ENCODE measurements at places on chromosomes 5 and 9. TPM values are rescaled to one million over a fixed set of nuclear protein-coding genes. Genes with fewer than 3 reads are reported as not detected.

DNA sequence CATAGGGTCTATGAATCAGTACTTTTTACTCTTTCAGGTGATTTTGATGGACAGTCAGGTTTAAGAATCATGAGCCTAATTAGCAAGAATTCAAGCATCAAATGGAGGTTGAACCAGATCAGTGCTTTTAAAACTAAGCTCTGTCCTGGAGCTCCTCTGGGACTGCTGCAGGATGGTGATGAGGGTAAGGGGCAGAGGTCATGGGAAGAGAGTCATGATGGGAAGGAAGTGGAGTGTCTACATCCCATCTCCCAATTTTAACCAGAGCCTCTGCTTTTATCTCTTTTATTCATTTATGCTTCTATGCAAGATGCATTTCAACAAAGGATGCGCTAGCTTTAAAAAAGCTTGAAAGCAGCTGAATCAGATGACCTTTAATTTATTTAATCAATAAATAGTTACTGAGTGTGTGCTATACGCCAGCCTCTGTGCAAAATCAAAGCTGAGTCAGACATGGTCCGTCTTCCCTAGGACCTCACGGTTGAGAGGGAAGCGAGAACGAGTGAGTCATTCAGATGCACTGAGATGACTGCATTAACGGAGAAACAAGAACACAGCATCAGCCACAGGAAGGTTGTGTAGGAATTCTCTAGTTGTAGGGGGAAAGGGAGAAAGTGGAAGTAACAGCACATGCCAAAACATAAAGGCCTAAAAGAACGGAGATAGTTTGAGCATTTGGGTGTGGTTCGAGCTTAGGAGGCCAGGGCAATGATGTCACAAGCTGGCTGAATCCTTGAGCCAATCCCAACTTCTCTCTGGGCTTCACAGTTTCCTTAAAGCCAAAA is 441.6 kb upstream of the BRINP1 start:
- no peak for DNase-seq

GRCh38 chr5:124229352-124229751 is 517.1 kb downstream of the ZNF608 start:
- no peak for DNase-seq

DNA sequence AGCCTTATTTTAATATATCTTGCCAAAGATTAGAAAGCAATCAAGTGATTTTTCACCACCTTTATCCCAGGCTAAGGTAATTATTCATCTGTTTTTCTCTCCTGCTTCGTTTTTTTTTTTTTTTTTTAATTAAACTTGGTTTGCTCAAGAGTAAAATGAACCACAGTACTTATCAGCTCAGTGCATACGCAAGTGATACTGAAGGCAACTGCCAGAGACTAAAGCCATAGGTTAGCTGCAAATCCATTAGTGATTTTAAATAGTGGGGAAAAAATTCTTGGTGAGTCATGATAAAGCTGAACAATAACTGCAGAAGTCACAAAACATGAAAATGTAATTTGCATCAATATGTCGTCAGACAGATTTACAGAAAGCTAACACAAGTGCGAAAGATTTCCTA is 829.1 kb downstream of the PTPRD start:
- no peak for DNase-seq

- DNase-seq = peak; percentile 52
Observed at GRCh38 chr9:113989017-113989713, 88.9 kb downstream of the AMBP start.

DNA sequence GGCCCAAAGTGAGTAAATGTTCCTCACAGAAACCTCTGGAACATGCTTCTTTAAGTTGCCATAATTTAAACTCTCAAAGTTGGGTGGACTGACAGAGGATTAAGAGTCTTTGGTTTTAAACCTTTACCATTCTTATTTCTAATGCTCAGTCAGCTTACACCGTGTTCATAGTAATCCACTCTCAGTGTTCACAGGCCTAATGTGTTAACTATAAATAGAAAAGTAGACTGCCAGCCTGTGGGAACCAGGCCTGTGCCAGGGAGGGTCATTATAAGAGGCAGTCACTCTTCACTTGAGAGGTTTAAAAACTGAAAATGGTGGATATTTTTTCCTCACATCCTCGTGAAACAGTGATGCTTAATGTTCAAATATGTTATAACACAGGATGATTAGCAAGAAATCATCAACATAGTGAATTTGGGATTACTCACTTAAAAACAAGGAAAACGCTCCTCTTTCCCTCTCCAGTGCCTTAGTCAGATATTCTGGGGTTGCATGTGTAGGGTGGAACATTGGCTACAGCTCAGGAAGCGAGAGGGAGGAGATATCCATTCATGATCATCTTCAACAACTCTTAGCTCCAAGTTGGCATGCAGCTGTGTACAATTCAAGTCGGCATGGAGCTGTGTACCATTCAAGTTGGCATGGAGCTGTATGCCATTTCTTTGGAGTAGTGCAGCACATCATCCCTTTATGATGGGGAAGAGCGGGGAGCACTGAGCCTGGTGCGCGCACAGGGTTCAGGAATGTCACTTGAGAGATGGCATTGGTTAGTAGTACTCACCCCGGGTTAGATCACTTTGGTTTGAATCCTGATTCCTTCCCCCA is 65.8 kb downstream of the KIAA1958 start:
- no peak for DNase-seq

- no peak for DNase-seq
Observed at GRCh38 chr9:99811598-99812383, 9.9 kb upstream of the NR4A3 start.

- DNase-seq = no peak
Observed at GRCh38 chr9:107286057-107286456, 3.0 kb downstream of the RAD23B start.

DNA sequence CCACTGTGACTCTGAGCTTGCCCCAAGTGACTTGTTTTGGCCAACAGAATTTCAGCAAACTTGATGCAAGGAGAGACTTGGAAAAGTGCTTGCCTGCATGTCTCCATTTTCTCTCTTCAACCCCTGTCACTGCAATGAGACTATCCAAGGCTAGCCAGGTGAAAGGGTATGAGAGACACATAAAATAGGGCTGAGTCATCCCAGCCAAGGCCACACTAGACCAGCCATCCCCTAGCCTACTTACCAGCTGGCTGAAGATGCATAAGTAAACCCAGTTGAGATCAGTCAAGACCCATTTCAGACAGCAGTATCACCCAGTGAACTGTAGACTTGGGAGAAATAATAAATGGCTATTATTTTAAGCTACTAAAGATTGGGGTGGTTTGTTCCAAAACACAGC is 52.9 kb upstream of the VLDLR start:
- DNase-seq = no peak

- no peak for DNase-seq
Observed at GRCh38 chr9:128091144-128091543, 23.1 kb downstream of the SLC25A25 start.

DNA sequence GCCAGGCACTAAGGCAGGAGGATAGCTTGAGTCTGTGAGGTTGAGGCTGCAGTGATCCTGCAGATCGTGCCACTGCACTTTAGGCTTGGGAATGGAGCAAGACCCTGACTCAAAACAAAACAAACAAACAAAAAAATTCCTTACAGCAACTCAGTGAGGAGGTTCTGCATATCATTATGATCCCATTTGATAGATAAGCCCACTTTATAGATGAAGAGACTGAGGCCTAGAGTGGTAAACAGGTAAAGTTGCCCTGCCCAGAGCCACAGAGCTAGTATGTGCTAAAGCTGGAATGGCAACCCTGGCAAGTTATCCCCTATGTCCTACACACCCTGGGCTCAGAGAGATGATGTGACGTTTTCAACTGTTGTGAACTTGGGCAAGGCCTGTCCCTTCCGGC is 7.2 kb downstream of the AIF1L start:
- DNase-seq = no peak

GRCh38 chr5:126417178-126417577 is 6.0 kb upstream of the GRAMD2B start:
- DNase-seq = no peak

DNA sequence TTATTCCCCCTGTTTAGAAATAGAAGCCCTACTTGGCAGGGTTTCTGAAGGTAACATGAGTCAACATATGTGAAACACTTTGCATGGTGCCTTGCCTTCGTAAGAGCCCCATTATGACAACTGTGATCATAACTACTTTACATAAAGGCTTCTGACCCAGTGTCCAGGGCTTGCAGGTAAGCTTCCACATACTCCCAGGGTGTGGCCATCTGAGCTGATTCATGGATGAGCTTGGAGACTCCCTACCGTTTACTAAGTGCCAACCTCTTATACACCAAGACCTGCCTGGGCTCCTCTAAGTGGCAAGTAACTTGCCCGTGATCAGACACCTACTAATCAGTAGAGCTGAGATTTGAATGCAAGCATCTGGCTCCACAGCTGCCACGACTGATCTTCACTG is 62.8 kb upstream of the C5orf58 start:
- no peak for DNase-seq

DNA sequence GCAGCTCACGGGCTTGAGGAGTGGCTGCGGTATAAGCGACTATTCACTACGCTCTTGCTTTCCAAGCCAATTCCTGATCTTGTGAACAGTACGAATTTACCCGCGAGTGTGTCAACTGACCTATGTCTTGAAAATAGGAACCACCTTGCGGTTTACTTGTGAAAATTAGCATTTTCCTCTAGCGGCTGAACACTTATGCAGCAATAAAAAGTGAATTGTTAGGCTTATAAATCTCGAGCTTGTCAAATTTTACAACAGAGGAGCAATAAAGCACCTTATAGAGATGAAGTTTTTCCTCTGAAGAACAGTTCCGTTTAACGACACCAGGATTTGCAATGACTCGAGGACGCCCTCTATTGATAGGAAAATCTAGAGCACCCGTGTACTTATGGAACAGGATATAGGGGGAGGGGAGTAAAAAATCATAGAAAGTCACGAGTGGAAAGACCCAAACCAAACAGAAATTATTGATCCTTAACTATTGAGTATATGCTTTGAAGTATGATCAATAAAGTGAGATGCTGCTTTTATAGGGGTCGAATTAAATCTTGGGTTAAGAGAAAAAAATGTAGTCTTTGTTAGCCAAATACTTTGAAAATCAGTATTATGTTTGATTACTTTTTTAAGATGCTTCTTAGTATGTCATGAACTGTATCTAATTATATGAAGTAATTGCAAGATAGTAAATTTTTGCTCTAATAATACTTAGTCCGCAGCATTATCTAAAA is 1.9 kb upstream of the RGMB start:
- DNase-seq = no peak

GRCh38 chr5:150293091-150293941 is 3.7 kb upstream of the CAMK2A start:
- DNase-seq = no peak

GRCh38 chr9:127503379-127503921 is 52.1 kb downstream of the LRSAM1 start:
- DNase-seq = no peak

- no peak for DNase-seq
Observed at GRCh38 chr5:57246426-57246825, 72.6 kb downstream of the GPBP1 start.

GRCh38 chr9:70117835-70118319 is 74.2 kb downstream of the MAMDC2 start:
- DNase-seq = no peak

DNA sequence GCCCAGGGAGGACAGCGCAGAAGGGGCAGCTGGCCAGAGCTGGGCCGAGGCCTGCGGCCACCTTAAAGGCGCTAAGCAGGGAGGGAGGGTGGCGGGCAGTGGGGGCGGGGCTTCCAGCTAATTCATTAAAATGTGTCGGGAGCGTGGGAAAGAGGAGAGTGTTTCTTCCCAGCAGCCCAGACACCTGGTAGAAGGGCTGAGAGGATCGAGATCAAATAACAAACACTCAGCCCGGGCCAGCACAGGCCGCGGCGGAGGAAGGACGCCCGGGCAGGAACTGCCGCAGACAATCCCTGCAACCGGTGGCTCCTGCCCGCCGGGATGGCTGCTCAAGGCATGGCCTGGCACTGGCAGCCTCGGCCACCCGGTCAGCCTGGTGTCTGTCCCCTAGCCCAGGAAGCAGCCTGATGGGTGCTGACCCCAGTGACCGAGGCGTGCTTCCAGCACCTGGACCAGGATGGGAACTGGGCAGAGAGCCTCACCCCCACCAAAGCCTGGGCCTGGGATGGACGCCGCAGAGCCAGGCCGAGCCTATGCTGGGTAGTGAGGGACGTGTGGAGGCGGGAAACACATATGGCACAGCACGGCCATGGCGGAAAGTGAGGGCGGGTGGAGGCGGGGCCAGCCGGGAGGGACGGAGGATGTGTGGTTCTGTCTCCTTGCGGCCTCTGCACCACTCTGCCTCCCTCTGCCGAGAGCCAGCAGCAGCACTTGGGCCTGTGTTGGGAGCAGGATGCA is 3.2 kb upstream of the NRARP start:
- DNase-seq = no peak

DNA sequence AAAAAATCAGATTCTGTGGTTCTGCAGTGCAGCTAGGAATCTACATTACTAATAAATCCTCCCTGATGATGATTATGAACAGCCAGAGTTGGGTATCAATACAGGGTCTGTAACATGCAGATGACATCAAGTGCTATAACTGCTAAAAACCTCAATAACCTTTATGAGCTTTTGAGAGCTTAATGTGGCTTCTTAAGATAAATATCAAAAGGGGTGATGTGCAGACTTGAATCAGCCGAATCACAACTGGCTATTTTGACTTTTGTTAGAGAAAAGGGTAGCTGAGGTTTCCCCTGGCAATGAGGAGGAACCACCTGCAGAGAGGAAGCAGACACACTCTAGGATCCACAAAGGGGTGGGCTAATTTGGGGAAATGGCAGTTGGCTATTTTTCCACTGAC is 30.2 kb downstream of the CAPSL start:
- DNase-seq = no peak

- DNase-seq = no peak
Observed at GRCh38 chr5:14790220-14790619, 81.4 kb downstream of the ANKH start.

DNA sequence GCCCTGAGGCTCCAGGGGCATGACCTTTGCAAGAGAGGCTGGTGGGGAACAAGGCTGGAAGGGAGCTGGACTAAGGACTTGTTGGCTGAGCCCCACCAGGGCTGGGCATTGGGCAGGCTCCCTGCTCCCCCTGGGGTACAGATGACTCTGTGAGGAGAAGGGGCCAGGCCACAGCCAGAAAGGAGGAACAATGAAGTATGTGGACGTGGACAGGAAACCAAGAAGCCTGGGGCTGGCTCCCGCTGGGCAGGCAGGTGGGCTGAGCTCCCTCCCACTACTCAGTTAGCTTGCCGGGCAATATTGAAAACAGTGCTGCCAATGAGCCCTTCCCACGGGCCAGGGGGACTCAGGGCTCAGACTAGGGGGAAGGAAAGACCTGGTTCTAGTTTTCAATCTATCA is 66.1 kb upstream of the SPTLC1 start:
- DNase-seq = no peak

- DNase-seq = no peak
Observed at GRCh38 chr9:35858458-35858857, 11.7 kb downstream of the OR13J1 start.

- DNase-seq = no peak
Observed at GRCh38 chr9:89879276-89879675, 274.5 kb downstream of the GADD45G start.

The GNAQ gene
- 58.8 TPM for total RNA-seq

The ACTBL2 gene
- not detected for total RNA-seq

The GLDC gene
- 7.9 TPM for total RNA-seq

The ELOVL7 gene
- total RNA-seq = 18.5 TPM

The CBY3 gene
- not detected for total RNA-seq

The GFI1B gene
- not detected for total RNA-seq

The ARHGAP26 gene
- 27.5 TPM for total RNA-seq

The SPRY4 gene
- total RNA-seq = 63.4 TPM

The ADAMTS12 gene
- 7.3 TPM for total RNA-seq

The LCN9 gene
- not detected for total RNA-seq

The ARHGEF28 gene
- total RNA-seq = 40.8 TPM

All from thoracic aorta (tissue), 2 donors.